ENCODE measurements at places on chromosomes 3 and 15.

GRCh38 chr15:60423537-60423936 lies 25.8 kb upstream of the ANXA2 start:
- peak; percentile 93 for DNase-seq

GRCh38 chr15:35975941-35976340 lies 430.0 kb upstream of the DPH6 start:
- DNase-seq: no peak

DNA sequence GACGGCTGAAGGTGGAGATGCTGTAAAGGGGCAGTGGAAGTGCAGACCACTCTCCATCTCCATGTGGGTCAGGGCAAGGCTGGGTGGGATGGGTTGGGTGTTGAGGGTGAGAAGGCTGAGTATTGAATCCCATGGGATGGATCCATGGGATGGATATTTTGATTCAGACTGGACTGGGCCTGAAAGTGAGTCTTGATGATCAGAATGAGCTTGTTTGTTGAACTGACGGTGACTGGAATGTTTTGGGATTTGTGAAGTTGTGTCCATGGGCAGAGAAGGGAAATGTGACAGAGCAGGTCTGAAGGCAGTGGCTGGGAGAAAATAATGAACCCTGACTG lies 49.3 kb downstream of the CHST2 start:
- no peak for DNase-seq

DNA sequence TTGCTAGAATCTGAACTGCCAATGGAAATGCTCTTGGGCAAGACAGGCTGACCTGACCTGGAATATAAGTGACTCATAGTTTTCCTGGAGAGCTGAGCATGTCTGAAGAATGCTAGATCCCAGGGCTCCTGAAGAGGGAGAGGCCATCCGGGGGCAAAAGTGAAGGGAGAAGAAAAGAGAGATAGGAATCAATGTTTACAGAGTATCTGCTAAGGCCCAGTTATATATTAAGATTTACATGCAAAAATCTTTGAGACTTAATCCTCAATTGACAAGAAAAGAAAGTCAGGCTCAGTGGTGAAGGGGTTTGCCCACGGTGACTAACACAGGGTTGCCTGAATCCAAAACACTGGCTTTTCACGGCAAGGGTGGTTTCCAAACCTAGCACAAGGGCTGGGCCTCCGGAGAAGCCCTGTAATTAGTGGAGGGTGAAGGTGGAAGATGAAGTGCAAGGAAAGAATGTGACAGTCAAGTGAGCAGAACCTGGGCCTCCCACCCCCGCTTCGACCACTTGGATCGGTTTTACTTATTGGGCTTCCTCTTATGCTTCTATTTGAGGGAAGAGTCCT lies 91.7 kb upstream of the FGF12 start:
- DNase-seq: peak; percentile 69

GRCh38 chr3:60094392-60094947 lies 1044.6 kb upstream of the CFAP20DC start:
- no peak for DNase-seq

DNA sequence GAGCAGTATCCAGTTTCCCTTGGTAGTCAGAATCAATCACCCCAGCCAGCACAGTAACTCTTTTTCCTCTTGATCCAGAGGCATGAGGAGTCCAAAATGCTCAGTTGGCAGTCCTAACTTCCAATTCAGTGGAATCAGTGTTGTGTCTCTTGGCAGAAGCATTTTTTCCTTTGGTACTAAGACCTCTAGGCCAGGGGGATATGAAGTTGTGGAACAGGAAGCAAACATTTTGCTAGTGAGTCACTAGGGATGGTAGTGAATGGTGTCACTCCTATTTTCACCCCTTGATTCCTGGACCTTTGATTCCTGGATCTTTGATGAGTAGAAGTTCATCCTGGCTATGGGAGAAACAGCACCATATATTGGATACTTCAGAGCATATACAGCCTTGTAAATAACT lies 70.5 kb upstream of the ALDH1A3 start:
- DNase-seq: peak; percentile 51

- peak; percentile 51 for DNase-seq
Observed at GRCh38 chr15:85030301-85030929, 48.8 kb downstream of the PDE8A start.

- no peak for DNase-seq
Observed at GRCh38 chr15:38740206-38740605, 175.6 kb upstream of the RASGRP1 start.

DNA sequence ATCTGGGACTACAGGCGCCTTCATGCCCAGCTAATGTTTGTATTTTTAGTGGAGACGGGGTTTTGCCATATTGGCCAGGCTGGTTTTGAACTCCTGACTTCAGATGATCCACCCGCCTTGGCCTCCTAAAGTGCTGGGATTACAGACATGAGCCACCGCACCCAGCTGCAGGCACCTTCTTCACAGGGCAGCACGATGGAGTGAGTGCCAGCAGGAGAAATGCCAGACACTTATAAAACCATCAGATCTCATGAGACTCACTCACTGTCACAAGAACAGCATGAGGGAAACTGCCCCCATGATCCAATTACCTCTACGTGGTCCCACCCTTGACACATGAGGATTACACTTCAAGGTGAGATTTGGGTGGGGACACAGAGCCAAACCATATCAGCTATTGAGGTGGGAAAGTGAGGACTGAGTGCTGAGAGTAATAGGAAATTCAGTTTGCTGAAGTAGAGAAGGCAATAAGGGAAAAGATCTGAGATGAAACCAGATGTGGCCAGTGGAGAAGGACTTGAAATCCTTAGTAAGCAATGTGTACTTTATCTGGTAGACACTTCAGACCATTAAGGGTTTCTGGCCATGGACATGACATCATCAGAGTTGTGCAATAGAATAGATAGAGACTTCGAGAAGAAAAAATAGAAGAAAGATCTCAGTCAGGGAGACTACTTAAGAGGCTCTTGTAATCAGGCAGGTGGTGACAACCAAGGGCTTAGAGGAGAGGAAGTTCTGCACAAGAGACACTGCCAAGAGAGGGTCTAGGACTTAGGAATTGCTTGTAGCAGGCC lies 18.1 kb upstream of the ATP13A5 start:
- no peak for DNase-seq

GRCh38 chr3:134660046-134660441 lies 9.2 kb upstream of the KY start:
- DNase-seq: no peak

GRCh38 chr15:49031804-49032203 lies 14.4 kb downstream of the SECISBP2L start:
- no peak for DNase-seq

DNA sequence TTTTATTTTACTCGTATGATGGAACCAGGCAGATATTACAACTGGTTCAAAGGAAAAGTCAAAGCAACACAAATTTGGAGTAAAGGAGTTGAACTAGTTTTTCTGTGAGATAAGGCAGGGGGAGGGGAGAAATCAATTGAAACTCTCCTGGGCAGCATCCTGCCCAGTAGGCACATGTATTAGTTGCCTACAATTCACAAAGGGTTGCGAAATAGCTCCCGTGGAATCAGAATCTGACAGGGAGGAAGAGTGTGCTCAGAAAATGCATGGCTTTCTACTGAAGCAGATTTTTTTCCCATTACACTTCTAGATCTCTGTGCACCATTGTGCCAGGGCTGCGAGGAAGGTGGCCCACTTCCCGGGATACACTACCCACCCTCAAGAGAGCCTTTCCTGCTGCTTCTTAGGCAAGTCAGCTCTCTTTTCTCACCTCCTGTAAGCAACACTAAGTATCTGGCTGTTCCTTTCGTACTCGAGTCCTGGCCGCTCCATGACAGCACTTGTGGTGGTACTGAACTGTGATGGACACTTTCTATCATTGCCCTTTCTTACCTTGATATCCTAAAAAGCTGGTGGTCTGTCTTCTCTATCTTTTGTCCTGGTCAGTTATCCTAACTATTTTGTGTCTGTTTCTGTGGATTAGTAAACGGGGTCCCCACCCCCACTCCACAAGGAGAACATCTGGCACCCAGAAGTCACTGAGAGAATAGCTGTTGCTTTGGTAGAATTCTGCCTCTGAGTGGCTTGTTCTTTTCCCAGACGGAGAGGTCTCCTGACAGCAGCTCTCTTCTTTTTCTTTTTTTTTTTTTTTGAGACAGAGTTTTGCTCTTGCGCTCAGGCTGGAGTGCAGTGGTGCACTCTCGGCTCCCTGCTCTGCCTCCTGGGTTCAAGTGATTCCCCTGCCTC lies 74.8 kb downstream of the RPL39L start:
- DNase-seq: peak; percentile 24

DNA sequence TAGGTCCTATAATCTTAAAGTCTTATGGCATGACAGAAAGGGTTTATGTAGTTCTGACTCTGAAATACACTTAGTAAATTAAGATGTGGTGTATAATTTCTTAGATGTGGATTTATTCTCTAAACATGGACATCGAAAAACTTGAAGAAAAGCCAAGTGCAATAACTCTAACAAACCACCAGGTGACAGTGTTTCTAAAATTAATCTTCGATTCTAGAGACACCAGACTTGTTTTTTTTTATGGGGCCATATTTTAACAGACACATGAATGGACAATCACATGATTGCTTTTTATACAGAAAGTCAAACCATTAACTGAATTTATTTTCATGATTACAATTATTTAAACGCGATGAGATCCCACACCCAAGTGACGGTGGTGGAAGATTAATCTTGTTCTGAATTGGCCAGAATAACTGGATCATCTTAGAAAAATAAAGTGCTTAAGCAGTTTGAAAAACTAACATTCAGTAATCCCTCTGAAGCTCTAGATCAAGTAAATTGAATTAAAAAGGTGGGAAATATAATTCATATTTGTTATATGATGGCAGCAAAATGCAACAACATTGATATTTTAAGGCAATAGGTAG lies 305.1 kb downstream of the LSAMP start:
- peak; percentile 48 for DNase-seq

- no peak for DNase-seq
Observed at GRCh38 chr3:152497457-152497856, 228.7 kb downstream of the MBNL1 start.

DNA sequence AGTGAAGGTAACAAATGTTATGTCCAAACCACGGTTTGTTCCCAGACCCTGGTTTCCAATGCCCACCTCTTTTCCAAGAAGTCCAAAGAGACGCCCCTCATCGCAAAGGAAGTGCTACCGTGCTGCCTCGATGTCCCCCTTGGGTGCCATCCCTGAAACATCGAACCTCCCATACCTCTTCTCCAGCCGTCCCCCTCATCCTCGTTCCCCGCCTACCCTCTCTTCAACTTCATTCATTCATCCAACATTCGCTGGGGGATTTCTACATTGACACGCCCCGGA lies 467 bp downstream of the TIPIN start:
- DNase-seq: no peak

- peak; percentile 61 for DNase-seq
Observed at GRCh38 chr15:80978685-80979329, 10.8 kb downstream of the MESD start.

DNA sequence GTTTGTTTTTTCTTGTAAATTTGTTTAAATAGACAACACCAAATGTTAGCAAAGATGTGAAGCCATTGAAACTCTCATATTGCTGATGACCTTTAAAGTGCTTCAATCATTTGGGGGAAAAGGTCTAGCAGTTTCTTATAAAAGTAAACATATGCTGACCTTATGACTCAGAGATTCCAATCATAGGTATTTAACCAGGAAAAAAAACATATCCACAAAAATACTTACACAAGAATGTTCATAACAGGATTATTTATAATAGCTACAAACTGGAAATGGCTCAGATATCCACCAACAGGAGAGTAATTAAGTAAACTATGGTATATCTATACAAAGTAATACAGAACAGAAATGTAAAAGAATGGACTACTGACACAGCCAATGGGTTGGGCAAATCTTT lies 27.1 kb upstream of the RORA start:
- DNase-seq: peak; percentile 10

DNA sequence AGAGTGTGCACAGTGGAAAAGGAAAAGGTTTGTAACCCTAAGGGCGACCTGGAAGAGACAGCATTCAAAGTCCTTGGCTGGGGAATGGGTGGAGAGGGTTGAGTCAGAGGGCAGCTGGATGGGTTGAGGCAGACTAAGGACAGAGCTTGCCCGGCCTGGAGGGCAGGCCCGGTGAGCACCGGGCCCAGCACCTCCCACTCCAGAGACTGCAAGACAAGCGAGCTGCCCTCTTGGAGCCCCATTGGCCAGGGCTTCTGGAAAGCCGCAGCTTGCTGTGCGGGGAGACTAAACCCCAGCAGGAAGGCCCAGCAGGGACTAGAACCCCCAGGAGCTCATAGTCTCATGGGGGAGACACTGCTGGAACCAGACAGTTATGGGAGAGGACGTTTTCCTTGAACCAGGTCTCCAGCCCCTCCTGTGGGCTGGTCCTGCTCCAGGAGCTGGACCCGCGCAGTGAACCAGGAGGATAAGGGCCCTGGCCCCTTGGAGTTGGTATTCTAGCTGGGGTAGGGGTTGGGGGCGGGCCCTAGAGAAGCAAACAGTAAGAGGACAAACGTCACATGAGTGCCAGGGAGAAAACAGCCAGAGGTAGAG lies 59.1 kb downstream of the RGMA start:
- no peak for DNase-seq

DNA sequence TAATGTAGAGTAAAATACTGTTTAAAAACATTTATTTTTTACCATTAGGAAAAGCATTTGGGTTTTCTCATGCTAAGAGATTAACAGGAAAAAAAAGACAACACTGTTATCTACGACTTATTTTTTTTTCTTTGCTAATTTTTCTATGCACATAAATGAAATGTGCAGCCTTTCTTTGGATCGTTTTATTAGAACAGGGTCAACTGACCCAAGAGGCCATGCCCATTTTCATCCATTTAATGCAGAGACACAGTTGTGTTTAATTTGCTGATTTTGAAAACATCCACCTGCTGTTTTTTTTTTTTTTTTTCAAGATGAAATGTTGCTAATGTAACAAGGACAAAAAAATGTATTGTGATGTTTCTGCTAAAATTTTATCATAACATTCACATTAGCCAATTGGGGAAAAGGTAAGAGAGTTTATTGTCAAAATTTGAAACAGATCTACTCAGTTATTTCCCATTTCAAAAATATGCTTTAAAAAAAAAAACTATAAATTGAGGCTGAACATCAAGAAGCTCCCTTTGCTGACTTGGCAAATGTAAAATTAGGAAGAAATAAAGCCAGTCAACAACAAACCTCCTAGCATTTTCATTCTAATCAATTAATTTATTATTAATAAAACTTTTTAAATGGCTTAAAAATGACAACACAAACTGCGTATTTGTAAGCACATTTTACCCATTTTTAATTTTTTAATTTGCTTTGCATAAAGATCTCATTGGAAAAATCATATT lies 485.2 kb downstream of the ROBO2 start:
- DNase-seq: no peak
